ENCODE measurements at places on chromosomes 6 and 20.

- DNase-seq: no peak
Observed at GRCh38 chr20:17357238-17357637, 130.4 kb downstream of the PCSK2 start.

GRCh38 chr20:62427172-62428001, at the start of gene RBBP8NL:
TSS of gene RBBP8NL (minus strand) at chr20:62427539. CDS start at chr20:62419647, 7,892 bp downstream.
- no peak for DNase-seq

DNA sequence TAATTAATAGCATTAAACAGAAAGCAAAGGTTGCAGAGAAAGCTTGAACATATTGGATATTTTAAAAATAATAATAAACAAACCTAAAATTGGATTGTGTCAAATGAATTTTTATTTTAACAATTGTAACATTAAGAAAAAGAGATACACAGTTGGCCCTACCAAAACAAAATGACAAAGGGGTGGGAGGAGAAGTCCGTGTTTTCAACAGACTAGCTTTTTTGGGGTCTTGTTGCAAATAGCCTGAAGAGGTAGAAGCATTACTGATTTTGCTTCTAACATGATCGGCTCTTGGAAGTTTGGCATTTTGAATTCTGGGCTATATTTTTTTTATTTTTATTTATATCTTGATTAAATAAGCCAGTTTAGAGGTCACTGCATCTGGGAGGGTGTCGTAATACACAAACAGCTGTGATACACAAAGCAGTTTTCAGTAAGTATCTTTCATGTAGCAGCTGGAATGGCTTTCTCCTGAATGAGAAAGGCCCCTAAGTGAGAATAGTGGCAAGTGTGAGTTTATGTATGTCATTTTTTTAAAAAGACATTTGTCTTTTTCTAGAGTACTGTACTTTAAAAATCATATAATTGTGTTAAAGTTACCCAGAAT, 85.5 kb upstream of the ZNF217 start:
- DNase-seq: no peak

GRCh38 chr6:39088331-39088730, 26.7 kb downstream of the SAYSD1 start:
- DNase-seq: peak; percentile 51

GRCh38 chr20:46220455-46221207, 87.7 kb downstream of the CDH22 start:
- DNase-seq: no peak

GRCh38 chr20:50093240-50093639, 19.7 kb downstream of the UBE2V1 start:
- no peak for DNase-seq

DNA sequence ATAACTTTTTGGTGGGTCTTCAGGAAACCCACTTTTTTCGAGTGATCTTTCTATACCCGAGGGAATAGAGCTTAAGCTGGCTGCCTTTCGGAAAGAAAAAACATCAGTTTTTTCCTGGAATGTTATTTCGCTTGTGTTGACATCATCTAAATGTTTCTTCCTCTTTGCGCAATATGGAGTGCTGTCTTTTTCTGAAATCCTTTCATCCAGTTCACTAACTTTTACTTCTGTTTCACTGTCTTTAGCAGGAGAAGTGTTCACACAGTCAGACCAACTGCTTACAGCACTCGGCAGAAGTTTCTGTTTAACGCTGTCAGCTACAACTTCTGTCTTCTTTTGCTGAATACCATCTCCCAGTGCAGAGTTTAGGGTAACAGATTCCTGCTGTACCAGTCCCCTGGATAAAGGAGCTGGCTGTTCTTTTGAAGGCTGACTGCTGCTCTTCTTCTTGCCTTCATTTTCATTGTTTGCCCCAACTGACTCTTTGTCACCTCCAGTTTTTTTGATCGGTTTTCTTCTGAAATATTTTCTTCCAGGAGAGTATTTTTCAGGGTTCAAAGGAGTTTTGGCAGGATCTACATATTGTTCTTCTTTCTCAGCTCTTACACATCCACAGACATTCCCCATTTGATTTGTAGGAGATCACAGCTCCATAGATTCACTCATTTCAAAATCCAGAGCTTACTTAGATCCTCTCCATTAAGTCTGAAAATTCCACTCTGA, 50.0 kb upstream of the DST start:
- no peak for DNase-seq

- DNase-seq: peak; percentile 36
Observed at GRCh38 chr6:81865712-81866111, 113.2 kb upstream of the TENT5A start.

GRCh38 chr20:56566621-56567020, 33.6 kb downstream of the FAM209B start:
- DNase-seq: no peak

DNA sequence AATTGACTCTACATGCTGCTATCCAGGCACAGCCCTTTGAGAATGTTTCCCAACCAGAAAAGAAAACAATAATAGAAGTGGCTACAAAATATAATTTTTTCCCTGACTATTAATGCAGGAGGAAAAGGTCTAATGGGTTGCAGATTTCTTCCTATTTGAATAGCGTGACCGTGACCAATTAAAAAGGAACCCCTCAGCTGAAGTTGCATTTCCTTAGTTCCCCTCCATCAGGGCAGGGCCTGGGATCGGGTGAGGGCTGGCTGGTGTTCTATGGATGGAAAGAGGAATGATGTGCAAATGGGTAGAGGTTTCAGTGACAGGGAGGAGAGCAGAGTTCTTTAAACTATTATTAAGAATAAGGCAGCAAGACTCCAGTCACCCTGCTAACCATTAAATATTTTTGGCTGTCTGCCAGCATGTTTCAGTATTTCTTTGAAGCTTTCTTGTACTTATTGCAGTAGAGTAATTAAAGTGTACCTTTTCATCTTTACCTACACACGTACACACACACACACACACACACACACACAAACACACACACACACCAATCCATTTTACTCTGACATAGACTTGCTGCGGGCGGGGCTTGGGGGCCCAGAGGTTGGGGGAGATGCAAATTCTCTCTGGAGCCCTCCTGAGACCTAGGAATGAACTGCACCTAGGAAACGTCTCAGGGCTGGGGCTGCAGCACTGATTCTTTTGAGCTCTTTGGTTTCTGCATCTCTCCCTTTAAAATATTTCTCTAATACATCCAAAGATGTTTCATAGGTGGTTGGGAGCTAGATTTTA, 154.8 kb upstream of the SLC35B3 start:
- DNase-seq: no peak

DNA sequence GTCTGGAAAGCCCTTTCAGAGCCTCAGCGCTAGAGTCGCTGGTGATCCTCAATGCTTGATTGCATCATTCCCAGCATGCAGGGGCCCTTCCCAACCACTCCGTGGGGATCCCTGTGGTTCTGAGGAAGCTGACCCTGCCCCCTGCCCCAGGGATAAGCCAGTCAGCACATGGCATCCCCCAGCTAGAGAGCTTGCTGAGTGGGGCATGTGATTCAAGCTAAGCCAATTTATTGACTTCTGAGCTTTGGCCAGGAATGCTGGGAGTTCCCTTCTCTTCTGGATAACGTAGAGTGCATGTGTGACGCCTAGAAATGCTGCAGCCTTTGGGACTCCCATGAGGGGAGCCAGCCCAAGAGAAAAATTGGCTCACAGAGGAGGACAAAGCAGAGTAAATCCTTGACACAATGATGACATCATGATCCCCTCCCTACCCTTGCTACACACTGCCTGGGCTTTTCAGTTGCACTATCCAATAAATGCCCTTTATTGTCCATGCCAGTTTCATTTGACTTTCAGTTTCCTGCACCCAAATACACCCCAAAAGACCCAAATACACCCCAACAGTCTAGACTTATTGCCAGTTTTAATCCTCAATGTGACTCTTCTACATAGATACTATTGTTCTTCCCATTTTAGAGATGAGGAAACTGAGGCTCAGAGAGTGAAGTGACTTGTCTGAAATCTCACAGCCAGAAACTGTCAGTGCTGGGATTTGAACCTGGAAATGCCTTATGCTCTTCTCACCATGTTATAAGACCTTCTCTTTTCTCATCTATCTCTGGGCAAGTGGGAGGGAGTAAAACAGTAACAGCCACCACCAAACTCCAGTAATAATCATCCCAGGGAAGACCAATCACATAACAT, 34.3 kb downstream of the KCNB1 start:
- no peak for DNase-seq

GRCh38 chr6:153043719-153044118, 41.2 kb upstream of the MTRF1L start:
- DNase-seq: no peak

- no peak for DNase-seq
Observed at GRCh38 chr6:108793516-108794251, 54.5 kb upstream of the ARMC2 start.

DNA sequence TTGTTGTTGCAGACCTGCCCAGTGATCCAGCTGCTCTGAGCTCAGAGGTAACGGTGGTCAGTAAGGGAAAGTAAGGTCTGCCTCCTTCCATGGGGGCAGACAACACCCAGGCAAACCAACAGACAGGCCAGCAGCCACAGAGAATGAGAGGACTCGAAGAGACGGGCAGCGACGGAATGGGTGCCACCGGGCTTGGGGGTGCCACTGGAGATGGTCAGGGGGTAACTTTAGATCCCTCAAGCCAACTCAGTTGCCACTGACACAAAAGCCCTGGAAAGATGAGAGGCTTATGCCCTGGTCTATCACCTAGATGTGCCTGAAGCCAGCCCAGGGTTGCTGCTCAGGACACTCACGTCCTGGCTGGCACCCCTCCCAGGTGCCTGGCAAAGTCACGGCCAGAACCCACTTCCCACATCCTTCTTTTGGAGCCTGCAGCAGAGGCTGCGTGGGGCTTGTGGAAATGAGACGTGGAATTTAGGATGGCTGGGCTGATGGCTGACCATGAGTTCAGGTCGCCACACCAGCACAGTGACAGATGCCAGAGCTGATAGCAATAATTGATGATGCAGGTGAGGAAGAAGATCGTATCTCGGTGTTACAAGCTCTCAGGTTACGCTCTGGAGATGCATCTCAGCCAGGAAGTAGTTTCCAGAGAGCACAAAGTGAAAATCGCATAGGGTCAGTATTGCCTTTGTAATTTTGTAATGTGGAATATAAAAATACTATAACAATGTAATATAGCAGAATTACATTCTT, 209.1 kb downstream of the SYNDIG1 start:
- DNase-seq: no peak
